ENCODE measurements at places on chromosomes 1 and 21.

GRCh38 chr1:50735443-50735842 lies 224.6 kb downstream of the FAF1 start:
- peak; percentile 18 for DNase-seq

DNA sequence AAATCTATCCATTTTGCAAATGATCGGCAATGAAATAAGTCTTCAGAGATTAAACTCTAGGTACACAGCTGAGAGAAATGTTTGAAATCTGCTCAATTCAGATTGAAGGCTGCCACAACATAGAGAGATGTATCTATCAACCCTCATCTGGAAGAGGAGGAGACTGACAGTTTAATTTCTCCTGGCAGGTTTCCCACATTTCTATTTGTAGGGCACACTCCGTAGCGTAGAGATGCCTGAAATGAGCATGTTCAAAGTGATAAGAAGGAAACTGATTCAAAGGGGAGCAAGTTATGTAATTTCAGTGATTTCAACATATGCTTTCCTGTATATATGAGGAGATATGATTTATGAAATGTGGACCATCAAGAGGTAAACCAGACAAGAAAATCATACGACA lies 44.1 kb downstream of the NIBAN1 start:
- no peak for DNase-seq

DNA sequence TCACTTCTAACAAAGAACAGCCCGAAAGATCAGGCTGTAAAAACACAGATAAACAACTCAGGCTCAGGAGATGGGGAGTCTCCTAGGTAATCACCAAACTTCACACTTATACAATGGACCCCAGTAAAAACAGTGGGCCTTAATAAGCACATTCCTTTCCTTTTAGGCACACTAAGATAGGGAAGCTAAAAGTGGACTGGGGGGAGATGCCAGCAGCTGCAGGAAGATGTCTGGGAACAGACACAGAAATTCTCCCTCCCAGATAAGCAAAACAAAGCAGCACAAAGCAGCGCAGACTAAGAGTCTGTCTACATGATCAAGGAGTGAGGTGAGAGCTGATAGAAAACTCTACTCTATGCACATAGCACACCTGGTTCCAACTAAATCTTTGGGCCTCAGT lies 29.0 kb upstream of the CTBS start:
- DNase-seq, result no peak

GRCh38 chr1:1039145-1039910 lies 19.4 kb downstream of the AGRN start:
- DNase-seq, result no peak

DNA sequence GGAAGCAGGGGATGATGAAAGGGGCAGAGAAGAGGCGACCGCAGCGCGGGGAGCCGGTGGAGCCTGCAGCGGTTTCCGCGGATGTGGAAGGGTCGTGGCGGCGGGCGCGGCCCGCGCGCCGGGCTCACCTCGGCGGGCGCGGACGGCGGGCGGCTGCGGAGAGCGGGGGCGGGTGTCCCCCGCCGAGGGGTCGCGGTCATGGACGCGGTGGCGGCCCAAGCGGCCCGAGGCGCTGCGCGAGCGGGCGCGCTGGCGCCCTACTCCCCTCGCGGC lies 572 bp downstream of the LPGAT1 start:
- DNase-seq, result no peak

GRCh38 chr1:206472886-206473285 lies 2.6 kb downstream of the IKBKE start:
- no peak for DNase-seq

GRCh38 chr1:233367057-233367803 lies 39.7 kb downstream of the MAP3K21 start:
- DNase-seq, result no peak

DNA sequence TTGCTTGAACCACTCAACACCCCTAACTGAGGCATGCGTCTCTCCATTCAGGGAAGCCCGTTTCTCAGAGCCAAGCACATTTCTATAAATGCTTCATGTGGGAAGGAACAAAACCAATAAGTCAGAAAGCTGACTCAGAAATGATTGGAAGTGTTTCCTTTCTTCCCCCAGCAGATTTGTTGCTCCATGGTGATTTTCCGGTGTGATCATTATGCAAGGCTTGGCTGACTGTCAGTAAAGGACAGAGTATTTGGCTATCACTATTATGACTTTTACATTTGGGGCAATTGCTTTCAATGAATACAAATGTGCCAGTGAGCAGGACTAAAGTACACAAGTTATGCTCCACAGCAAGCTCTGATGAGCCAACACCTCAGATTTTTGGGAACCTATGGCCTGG lies 53.3 kb upstream of the ZC3H11B start:
- DNase-seq, result peak; percentile 96

DNA sequence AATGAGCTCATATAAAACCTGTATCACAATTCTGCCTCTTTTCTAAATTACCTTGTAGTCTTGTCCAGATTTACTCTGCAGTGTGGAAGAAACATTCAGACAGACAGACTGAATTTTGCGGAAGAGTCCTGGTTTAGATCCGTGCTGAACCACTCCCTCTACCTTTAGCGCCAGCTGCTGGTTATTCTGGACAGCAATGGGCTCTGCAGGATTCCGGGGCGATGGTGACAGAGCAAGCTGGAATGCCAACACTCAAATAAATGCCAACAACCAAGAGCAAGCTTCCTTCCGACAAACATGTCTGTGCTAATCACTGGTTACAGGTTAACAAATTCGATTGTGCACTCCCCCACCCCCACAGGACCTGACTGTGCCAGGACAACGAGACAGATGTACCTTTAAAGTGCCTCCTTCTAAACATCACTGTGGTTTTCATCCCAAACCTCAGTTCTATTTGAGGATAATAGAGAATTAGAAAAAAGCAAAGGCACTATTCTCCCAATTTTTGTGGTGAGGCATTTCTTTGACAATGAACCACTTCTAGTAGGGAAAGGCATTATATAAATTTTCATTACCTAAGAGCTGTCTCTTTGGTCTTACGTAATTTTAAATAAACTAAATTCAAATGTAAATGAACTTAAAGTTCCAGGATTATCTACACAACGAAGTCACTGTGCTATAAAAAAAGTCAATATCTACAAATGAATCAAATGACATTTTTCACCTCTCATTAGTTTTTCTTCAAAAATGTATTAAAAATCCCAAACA lies 90.4 kb downstream of the INTS7 start:
- no peak for DNase-seq

GRCh38 chr1:163875927-163876320 lies 554.2 kb downstream of the NUF2 start:
- peak; percentile 72 for DNase-seq

- DNase-seq, result no peak
These were observed 87.0 kb upstream of the WARS2 start for GRCh38 chr1:119227456-119227855.

GRCh38 chr1:56967900-56968832 lies 2.4 kb upstream of the C8B start:
- no peak for DNase-seq

DNA sequence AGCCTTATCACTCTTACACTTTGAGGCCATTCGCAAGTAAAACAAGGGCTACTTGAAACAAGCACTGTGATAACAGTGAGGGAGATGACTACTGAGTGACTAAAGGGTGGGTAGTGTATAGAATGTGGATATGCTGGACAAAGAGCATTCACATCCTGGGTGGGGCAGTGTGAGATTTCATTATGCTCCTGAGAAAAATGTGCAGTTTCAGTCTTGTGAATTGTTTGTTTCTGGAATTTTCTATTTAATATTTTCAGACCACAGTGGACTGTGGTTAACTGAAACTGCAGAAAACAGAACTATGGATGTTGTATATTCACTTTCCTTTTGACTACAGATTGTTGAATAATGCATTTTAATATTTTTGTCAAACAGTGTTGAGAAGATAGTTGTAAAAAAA lies 25.1 kb upstream of the B3GALT2 start:
- DNase-seq, result peak; percentile 40

- no peak for DNase-seq
These were observed 124.2 kb downstream of the GALNT2 start for GRCh38 chr1:230191079-230191804.

DNA sequence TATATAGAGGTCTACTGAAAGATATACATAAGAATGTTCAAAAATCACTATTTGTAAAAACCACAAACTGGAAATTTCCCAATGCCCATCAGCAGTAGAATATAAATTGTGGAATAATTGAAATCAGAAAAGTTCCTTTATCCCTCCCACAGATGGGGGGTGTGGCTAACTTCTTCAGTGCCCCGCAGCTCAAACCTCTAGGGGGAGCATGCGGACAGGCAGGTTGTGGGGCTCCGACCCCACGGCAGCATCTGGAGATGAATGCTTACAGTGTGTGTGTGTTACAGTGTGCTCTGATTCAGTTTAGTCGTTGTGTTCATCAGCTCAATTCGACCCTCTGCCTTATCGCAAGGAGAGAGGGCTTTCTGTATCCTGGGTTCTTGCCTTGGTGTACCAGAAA lies 262.1 kb upstream of the LRRC7 start:
- no peak for DNase-seq

- DNase-seq, result no peak
These were observed 218.1 kb downstream of the ST6GALNAC3 start for GRCh38 chr1:76292418-76293184.

DNA sequence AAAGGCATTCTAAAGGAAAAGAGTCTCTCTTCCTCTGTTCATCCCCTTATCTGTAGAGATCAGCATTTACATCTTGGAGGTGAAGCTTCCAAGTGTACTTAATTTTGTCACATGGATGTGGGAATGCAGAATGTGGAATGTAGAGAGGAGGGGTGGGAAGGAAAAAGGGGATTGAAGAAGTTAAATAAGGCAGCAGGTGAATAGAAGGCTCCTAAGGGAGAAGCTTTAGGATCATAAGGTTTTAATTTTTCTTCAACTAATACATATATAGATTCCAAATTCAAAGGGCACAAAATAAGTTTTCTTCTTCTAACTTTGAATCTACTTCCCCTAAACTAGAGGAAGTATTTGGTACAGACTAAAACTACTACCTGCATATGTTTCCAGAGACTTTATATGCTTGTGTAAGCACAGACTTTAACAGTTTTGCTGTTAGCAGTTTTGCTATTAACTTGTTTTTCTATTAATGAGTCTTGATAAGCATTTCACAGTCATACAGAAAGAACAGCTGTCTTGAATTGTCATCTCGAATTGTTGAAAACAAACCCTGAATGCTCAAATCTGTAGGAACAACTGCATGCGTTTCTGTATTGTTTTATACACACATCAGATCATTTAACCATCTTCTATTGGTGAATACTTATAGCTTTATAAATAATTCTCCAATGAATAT lies 12.7 kb downstream of the TENT5C start:
- DNase-seq, result no peak

DNA sequence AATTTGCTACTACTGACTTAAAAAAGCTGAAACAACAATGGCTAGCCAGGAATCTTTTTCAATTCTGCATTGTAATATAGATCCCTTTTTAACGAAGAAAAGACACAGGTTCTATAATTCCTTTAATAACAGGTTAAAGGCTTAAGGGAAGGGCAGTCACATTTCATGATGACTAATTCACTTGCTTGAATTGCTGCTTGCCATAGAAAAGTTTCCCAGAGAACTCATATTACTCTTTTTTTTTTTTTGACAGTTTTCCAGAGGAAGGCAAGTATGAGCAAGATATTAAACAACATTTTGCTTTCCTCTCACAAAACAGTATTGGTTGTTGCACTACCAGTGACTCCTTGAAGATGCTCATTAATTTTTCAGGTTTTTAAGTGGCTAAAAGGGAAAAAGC lies 60.9 kb downstream of the IL23R start:
- DNase-seq, result peak; percentile 67

DNA sequence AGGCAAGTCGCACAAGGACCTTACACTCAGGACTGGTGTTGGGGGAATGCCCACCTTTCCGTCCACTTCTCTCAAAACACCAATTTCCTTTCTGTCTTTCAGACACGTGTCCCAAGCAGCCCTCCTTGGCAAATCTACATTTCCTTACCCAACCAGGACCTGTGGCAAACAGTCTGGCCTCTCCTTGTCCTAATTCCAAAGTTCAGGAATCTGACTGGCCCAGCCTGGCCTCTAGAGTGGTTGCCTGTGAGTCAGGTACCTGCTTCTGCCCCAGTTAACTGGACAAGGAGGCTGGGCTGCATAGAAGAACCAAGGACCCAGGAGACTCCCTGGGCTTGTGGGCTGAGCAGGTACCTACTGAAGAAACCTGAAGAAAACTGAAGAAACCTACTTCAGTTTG lies 34.3 kb upstream of the CITED4 start:
- DNase-seq, result no peak

DNA sequence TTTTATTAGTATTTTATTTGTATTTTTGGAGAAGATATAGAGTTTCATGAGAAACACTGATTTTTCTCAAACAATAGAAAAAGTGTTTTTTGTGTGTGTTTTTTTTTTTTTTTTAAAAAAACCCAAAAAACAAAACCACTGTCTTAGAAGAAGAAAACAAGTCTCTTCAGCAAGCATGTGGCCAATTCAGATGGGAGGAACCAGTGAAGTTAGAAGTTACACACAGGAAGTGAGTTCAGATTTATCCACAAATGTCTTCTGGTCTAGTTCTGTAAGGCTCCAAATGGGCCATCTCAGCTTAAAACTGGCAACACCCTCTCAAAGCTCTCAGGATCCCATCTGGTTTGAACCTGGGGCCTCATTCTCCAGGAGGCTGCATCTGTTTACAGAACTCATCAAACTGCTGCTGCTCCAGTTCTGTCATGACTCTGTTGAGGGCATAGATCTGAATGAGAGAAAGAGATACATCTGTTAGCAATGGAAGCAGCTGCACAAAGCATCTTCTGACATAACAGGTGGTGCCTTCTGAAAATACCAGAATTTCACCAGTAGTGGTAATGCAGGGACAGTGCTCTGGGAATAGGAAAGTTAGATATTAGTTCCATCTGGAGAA lies 9.8 kb upstream of the ERMAP start:
- no peak for DNase-seq

- DNase-seq, result no peak
These were observed 10.9 kb upstream of the COA7 start for GRCh38 chr1:52709016-52709415.

DNA sequence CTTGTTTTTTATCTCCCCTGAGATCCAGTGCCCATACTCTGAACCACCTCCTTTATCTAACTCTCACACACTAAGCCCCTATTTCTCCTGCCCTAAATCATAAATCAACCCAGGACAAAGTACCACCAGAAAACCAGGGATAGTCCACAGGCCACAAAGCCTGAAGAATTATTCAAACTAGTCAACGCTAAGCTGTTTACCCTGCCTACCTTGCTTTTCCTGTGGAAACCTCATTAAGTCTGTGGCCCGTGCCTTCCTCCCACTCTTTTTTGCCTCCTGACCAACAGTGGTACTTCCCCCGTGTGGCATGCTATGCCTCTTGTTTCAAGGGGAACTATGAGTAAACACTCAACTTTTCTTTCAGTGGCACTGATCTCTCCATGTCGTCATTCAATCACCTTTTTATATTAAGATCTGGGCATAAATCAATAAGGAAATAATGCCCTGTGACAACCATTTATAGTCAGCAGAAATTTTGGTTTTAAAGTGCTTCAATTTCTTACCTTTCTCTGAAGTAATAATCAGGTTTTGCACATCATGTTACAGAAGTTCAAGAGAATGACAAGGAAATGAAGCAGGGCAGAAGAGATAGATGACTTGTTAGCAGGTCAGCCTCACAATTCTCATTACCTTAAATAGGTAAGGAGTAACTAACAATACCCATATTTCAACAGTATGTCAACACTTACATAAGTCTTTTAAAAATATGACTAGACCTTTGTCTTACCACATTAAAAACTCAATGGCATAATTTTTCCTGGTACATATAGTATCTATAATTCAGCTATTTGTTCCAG lies 32.1 kb downstream of the EYA3 start:
- no peak for DNase-seq

Measured in stromal cell of bone marrow (primary cell).